Fibroblast of villous mesenchyme (primary cell): ENCODE measurements at places on chromosomes 4 and X.

- no peak for DNase-seq
These were observed 120.5 kb upstream of the SORBS2 start for GRCh38 chr4:185932491-185932890.

GRCh38 chr4:46927201-46927600 is 18.2 kb upstream of the COX7B2 start:
- DNase-seq = no peak

- no peak for DNase-seq
These were observed 119.0 kb downstream of the NKX6-1 start for GRCh38 chr4:84379917-84380641.

DNA sequence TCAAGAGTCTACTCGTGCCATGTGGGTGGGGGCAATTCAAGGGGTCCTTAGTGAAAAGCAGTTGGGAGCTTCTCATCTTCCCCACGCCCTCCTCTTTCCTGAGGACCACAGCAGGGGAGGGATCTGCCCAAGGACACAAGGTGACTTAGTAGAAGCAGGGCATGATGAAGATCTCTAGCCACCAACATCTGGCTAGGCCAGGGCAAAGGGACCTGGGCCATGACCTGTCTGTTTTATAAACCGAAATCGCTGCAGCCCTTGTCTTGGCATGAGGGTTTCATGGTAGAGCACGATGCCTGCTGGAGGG is 5.1 kb downstream of the G6PD start:
- DNase-seq = no peak

- peak; percentile 37 for DNase-seq
These were observed 198.6 kb upstream of the S100G start for GRCh38 chrX:16451334-16451733.

- peak; percentile 1 for DNase-seq
These were observed 1509.6 kb downstream of the ADGRL3 start for GRCh38 chr4:62709618-62710252.

DNA sequence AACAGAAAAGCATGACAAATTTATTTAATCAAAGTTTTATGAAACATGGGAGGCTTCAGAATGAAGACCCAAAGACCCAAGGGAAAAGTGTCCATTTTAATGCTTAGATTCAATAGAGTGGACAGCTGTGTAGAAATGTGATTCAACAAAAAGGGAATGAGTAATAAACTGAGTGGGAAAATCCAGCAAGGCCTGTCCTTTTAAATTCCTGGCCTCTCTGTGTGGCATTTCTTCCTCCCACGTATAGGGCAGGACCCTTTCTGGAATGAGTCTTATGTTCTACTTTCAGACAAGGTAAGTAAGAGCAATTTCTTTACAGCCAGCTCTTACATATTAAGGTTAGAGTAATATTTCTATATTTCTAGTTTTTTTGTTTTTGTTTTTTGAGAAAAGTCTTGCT is 14.5 kb downstream of the AASDH start:
- DNase-seq = peak; percentile 13

GRCh38 chrX:57977992-57978391 is 67.7 kb upstream of the ZXDA start:
- no peak for DNase-seq

GRCh38 chrX:13952581-13952980 is 77.1 kb downstream of the GEMIN8 start:
- no peak for DNase-seq

GRCh38 chrX:12617241-12617640 is 174.0 kb upstream of the PRPS2 start:
- peak; percentile 16 for DNase-seq

DNA sequence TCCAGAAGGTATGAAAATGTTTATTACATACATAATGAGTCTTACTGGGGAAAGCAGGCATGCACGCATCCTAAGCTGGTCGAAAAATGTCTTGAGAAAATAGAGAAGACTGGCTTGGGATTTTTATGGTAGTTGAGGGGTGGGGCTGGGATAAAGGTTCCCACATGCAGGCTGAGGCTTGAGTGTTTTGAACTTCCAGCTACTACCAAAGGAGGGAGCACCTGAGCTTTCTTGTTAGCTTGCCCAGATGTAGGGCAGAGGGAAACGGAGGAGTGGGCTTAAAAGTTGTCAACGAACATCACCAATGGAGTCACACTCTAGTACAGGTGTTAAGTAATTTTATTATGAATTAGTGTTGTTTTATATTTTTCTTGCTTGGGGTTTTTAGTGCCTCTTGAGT is 39.6 kb upstream of the SRPX start:
- DNase-seq = peak; percentile 46

- DNase-seq = no peak
These were observed 47.3 kb upstream of the SRPX start for GRCh38 chrX:38268011-38268410.

DNA sequence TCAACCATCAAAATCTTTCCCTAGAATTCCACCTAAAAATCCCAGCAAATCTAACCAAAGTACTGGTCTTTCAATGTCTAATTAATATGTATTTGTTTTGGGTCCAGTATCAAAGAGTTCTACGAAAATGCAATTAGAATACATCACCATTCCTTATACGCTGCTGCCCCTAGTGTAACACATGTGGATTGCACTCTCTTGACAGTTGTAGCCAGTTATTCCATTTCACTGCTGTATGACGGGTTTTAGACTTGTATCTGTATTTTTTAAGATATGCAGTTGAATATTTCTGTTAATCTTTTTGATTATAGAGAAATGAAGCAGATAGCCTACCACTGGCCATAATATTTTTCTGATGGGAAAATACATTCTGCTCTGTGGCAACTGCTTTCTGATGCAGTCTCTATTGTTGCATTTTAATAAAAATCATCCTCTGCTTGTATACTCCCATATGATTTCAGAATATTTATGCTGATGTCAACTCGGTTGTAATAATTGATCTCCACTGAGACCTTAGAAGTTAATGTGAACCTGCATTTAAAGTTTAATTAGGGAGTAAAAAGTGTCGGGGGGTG is 17.1 kb upstream of the PAGE2B start:
- peak; percentile 33 for DNase-seq
